ENCODE measurements at places on chromosomes 1 and 21.

DNA sequence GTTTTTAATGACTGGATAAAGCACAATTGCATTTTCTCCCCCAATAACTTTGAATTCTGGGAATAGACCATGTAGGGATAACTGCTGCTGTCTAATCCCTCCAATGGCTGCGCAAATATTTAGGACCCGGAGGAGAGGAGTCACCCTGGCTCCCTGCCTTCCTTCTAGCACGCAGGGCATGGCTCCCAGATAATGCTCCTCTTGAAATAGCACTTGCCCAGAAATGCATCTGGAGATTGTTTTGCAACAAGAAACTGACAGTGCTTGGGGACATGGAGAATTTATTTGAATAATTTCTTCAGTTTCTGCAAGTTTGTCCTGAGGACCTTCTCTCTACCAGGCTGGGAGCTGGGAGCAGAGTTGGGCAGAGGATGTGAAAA is 83.5 kb downstream of the MAN1C1 start:
- peak; percentile 70 for DNase-seq

GRCh38 chr21:42398436-42399028 is 2.7 kb upstream of the TMPRSS3 start:
- DNase-seq, result no peak

DNA sequence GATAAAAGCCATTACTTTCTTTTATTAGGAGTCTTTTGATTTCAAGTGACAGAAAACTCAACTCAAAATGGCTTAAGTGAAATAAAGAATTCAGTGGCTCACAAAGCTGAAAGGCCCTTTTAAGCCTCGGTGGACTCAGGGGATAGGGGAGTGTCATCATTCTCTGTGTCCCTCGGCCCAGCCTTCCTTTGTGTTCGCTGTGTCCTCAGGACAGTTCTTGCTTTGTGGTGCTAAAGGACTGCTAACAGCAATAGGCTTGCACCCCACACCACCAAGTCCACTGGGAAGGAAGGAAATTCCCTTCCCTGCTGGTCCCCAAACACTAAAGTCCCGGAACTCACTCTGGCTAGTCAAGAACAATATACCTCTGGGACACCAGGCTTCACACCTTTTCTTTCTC is 129.2 kb downstream of the NTPCR start:
- DNase-seq, result no peak

DNA sequence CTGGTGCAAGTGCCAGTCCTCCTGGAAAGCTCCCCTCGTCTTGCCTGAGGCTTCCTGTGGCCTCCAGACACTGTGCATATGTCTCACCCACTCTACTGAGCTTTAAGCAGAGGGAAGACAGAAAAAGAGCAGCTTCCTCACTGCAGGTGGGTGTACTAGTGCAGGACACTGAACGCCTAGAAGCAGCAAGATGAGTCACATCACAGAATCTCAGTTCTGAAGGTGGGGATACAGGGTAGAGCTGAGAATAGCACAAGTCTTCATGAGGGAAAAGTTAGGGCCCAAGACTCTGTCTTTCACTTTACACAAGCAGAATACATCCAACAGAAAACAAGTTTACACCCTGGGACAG is 37.4 kb downstream of the PCAT6 start:
- no peak for DNase-seq

GRCh38 chr1:98210563-98210962 is 289.7 kb upstream of the DPYD start:
- DNase-seq, result no peak

GRCh38 chr21:32653326-32653901 is 41.2 kb upstream of the CFAP298 start:
- DNase-seq, result no peak

GRCh38 chr1:168932539-168932938 is 174.0 kb upstream of the ATP1B1 start:
- DNase-seq, result no peak

GRCh38 chr1:61337981-61338848 is 255.9 kb downstream of the NFIA start:
- peak; percentile 89 for DNase-seq

DNA sequence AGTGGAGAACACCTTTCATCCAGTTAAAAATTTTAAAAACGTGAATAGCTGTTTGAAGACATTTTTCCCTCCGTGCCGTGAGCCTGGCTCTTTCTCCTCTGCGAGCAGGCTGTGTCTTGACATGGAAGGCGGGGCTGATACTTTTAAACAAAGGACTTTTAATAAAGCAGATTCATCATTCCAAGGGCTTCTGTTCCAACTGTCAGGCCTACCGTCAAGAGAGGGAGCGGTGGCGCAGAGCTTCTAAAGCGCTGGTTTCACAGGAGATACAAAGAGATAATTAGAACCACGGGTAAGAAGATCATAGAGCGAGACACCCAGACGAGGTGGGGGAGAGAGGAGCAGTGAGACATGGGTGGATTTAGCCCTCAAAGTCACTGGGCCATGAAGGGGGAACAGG is 247.4 kb upstream of the C1orf174 start:
- DNase-seq, result no peak

DNA sequence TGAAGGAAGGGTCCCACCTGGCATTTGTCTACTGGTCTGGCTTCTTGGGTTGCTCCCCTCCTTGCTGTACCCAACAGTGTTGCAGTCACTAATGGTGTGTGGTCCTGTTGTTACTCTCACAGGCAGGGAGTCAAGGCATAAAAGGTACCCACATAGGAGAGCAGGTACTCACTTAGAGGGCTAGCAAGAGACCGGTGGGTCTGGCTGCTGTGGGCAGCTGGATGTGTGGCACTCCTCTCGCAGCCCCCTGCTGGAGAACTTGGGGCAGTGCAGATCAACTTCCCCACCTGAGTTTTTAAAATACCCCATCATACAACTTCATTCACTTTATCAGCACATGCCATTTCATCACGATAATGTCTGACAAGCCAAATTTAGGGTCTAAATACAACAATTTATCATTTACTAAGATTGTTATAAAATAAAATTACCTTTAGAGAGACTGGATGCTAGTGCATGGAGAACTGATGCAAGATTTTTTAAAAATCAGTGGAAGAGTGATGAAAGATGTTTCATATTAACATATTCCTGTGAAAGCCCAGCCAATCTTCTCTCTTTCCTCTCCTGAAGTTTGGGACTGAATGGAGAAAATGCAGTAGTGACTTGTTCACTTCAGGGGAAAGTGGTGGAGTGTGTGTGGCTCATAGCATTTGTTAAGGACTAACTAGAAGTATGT is 42.8 kb downstream of the ACP6 start:
- DNase-seq, result peak; percentile 53

GRCh38 chr1:221675880-221676800 is 65.7 kb downstream of the DUSP10 start:
- DNase-seq, result no peak

GRCh38 chr1:204438628-204439027 is 27.0 kb upstream of the PPP1R15B start:
- DNase-seq, result no peak

DNA sequence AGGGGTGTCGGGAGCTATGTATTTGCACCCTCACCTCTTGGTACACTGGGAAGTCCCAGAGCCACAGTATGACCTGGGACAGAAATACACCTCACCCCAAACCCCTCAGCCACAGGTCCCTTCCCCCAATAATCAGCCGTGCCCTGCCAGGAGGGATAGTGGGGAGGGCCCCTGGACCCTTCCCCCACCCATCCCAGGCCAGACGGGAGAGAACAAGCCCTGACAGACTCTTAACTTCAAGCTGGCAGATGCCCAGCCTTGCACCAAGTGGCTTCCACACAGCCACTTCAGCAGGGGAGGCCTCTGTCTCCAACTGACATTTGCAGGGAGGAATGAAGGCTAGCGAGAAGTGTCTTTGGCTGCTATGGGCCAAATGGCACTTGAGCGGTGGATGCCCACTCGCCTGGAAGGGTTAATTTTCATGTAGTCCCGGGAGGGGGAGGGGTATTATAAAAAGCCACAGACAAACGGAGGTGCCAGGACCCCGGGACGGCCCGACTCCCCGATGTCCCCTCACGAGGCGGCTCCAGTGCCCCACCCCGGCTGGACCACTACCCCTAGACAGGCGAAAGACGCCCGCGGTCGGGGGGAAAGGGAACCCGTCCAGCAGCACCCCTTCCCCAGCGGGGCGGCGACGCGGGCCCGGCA is 495 bp downstream of the SYNC start:
- DNase-seq, result peak; percentile 55

GRCh38 chr1:168688644-168689326 is 40.2 kb downstream of the DPT start:
- no peak for DNase-seq

GRCh38 chr1:53327182-53327913 is 522 bp downstream of the LRP8 start:
- peak; percentile 50 for DNase-seq

DNA sequence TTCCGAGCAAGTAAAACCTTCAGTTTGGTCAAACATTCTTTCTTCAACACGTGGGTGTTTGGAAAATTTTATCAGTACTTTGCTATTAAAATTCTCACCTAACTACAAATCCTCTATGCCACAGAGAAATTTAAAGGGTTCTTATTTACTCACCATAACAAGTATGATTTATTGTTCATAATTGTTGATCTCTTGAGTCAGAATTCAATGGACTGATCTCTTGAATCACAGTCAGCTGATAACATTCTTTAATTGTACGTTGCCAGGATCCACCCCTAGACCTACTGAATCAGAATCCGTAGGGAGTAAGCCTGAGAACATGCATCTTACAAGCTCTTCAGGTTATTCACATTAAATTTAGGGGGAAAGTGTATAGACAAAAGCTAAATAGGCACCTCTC is 51.2 kb downstream of the DIPK1A start:
- DNase-seq, result no peak

DNA sequence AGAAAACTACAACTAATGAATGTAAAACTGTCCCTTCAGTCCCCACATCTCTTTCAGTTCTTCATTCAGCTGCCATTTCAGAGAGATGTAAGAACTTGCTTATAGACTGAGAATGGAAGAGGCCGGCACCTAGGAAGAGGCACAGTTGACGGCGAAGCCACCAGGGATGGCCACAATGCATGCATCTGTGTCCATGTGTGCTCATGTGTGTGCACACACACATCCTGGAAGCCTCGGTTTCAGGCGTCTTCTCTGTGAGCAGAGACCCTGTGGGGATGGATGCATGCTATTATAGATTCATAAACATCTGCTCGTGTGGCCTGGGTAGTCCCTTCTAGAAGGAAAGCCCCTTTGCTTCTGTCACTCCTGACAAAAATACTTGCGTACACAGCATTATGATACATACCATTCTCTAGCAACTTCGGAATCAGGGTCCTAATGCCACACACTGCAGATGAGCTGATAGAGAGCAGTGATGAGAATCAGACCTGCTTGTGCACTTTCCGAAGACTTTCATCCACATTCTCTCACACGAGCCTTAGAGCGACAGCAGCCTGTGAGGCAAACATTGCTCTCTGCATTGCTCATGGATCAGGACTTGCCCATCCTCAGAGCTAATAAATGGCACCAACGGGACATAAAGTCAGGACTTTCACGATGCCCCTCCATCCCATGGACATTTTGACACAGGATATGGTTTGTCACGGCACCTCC is 12.4 kb upstream of the GPR61 start:
- no peak for DNase-seq

DNA sequence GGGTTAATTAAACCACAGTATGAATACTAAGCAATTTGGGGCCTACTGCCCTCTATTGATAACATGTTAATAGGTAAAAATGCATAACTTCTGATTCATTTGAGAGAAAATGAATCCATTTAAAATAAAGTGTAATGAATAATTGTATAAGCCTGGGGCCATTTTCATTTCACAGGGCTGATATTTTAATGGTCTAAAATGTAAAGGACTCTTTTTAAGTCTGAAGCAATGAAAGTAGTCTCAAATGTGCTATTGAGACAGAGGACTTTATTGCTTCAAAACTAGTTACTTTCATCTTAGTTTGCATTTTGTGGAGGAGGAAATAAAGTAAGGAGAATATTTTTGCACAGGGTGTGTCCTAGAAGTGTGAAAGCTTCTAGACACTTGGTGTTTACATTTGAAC is 155.4 kb downstream of the TLR5 start:
- DNase-seq, result no peak

DNA sequence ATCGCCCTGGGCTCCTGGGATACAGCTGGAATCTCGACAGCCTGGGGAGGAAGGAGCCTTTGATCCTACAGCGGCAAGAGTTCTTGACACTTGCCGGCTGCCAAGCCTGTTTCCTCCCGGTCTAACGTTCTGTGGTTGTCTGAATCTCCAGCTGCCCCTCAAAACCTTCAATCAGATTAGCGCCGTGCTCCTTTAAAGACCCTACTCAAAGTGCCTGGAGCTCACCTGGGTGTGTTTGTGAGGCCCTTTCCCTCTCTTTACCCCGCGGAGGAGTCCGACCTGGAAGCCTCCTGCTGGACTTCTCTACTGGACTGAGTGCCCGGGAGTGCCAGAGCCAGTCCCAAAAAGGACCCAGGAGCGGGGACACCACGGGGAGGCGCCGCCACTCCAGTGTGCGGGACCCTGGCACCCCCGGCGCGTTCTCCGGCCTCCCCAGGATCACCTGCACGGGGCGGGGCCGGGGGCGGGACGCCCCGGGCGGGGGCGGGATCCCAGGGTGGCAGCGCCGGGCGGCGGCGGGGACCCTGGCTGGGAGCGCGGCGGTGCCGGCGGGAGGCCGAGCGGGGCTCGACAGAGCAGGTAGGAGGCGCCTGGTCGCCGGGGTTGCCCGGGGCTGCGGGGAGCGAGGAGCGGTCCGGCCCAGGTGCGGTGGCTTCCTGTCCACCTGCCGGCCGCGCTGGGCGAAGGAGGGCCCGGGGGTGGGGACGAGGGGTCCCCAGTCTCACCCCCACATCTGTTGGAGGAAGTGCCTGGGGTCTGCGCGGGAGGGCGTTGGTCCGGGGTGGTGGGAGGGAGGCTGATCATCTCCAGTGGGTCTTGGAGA is at the start of gene NCMAP:
Gene NCMAP (plus strand): TSS at position 497 of the 823 bp plus-strand sequence. CDS start 39,344 bp downstream, outside the sequence.
- DNase-seq, result no peak

DNA sequence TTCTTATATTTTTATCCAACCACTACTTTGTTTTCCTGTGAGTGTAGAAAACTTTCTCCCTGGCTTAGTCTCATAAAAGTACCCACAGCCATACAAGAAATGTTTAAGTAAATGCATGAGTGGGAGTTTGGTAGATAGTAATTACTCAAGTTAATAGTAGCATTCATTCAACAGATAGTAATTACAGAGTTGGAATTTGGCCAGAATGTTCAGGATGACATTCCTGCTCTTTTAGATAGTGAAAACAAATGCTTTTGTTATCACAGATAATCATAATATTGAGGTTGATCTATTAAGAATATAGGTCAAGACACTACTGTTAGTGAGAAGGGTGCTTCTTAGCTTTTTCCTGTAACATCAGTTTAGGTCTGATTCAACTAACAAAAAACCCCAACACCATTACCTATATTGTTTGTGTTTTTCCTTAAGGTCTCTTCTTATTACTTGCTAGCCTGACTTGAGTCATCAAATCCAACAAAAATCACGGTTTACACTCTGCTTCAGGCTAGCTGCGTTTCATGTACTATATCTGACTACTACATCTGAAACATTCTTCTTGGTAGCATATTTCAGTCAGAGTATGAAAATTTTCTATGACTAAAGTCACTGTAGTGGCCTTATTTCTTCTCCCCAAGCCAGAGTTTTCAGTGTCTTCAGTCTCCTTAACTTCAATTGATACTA is 163.7 kb downstream of the HS2ST1 start:
- no peak for DNase-seq

GRCh38 chr1:105483436-105483835 is 1573.0 kb upstream of the PRMT6 start:
- no peak for DNase-seq

GRCh38 chr1:36199934-36200741 is 24.1 kb upstream of the THRAP3 start:
- DNase-seq, result no peak

GRCh38 chr21:36641886-36642285 is 57.0 kb upstream of the SIM2 start:
- DNase-seq, result no peak

- DNase-seq, result no peak
Observed at GRCh38 chr21:36691555-36692041, 7.3 kb upstream of the SIM2 start.

Data from femur (tissue), 1 donor.